ENCODE measurements at places on chromosomes 6 and 20. TPM values are rescaled to one million over a fixed set of nuclear protein-coding genes. Genes with fewer than 3 reads are reported as not detected.
A peak's percentile ranks its signal among the peaks of the same experiment; 100 is the strongest.

DNA sequence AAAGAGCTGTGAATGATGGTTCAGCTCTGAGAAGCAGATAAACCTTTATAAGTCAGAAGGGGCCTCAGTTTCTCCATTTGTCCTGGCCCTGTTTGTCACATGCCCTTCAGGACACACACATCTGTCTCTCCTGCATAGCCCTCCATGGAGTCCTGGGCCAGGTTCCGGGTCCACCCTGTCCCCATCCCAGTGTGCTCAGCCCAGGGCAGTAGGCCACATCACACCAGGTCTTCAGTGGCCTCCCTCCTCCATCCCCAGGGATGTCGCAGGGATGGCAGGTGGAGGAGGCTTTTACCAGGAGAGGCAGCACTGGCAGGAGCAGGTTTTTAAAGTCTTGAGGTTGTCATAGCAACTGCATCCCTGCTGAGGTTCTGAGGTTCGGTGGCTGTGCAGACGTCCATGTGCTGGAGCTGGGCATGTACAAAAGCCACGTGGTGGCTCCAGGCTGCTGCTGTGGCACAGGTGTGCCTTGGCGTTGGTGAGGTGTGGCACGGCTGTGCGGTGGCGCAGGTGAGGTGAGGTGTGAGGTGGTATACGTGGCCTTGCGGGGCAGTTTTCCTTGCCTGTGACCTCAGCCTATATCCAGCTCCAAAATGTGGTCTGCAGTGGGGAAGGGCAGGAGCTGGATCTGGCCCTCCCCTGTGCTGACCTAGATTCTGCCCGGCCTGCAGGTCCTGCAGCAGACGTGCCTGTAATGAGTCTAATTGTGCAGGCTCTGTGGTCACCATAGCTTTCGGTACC, 8.0 kb upstream of the NPBWR2 start:
- peak; percentile 42 for DNase-seq
- H3K36me3 ChIP-seq: no peaks in the 10 kb centered on the region
- H3K27ac ChIP-seq: no peak overlapping the region
- H3K4me3 ChIP-seq: no peak overlapping the region
- peaks cover 5% of the 10 kb centered on the region for H3K4me1 ChIP-seq

DNA sequence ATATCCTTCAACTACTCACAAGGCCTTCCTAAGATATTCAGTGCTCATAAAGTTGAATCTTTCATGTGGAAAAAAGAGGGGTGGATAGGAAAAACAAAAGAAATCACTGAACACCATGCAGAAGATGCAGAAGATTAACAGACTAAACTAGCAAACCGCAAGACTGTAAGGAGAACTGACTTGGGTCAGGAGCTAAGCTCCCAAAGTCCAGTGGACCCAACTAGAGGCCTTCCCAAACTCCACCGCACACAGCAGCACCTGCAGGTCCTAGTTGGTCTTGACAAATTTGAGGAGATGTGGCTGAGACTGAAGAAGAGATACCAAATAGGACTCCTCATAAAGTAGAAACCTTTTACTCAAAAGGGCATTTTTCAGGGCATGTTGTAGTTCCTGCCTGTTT, 3.3 kb downstream of the RIPK1 start:
- no peak for DNase-seq
- H3K27me3 ChIP-seq: no peaks in the 10 kb centered on the region
- H3K27ac ChIP-seq: peak overlapping the region; percentile 98
- H3K4me3 ChIP-seq: peak overlapping the region; percentile 42
- peaks cover 10% of the 10 kb centered on the region for H3K36me3 ChIP-seq
- H3K4me1 ChIP-seq: peaks cover 55% of the 10 kb centered on the region

- no peak overlapping the region for H3K4me3 ChIP-seq
- H3K27ac ChIP-seq: no peak overlapping the region
Measured at GRCh38 chr6:5389086-5389745, 127.9 kb downstream of the FARS2 start.

- DNase-seq: no peak
- H3K4me3 ChIP-seq: no peak overlapping the region
- no peaks in the 10 kb centered on the region for H3K4me1 ChIP-seq
- no peak overlapping the region for H3K27ac ChIP-seq
- H3K36me3 ChIP-seq: no peaks in the 10 kb centered on the region
Measured at GRCh38 chr6:135412761-135413160, 84.8 kb downstream of the AHI1 start.

DNA sequence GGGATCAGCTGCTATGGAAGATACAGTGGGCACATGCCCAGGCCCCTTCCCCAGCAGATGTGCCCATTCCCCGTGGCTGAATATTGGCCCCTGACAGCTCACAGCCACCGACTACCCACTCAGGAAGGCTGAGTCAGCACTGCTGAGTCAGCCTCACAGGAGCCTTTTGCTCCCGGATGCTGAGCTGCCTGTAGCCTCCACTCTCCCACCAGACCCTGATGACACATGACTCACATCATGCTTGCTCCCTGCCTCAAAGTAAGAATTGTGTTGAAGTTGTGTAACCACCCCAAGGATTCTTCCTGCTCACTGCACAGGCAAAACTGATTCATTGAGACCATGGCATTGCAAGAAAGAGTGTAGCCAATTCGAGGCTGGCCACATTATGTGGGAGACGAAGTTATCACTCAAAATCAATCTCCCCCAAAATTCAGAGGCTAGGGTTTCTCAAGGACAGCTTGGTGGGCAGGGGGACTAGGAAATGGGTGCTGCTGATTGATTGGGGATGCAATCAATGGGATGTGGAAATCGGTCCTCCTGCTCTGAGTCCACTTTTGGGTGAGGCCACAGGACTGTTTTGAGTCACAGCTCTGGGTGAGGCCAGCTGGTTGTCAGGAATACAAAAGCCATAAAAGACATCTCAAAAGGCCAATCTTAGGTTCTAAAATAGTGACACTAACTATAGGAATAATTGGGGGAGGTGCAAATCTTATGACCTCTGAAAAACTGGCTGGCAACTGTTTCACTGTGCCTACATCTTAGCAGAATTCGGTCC, 556.6 kb upstream of the CDH4 start:
- no peak overlapping the region for H3K4me3 ChIP-seq
- H3K27me3 ChIP-seq: peaks cover 23% of the 10 kb centered on the region
- no peaks in the 10 kb centered on the region for H3K36me3 ChIP-seq
- DNase-seq: no peak

GRCh38 chr6:128039543-128039942, 138.7 kb upstream of the THEMIS start:
- no peaks in the 10 kb centered on the region for H3K4me1 ChIP-seq
- H3K36me3 ChIP-seq: no peaks in the 10 kb centered on the region

DNA sequence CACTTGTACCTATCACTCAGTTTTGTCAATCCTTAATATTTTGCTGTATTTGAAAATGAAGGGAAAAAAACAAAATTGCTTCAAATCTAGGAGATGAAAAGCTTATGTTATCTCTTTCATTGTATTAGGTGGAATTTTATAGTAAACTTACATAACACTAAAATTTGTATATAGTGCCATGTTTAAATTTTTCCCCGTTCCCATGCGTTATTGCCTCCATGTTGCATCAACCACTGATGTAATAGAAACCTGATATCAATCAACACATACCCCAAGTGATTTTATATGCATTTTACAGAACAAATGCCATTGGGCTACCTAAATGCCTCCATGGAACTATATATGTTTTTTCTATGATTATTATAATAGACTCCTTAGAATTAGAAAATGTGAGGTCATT, 14.8 kb upstream of the TREM2 start:
- no peak overlapping the region for H3K27ac ChIP-seq
- no peak overlapping the region for H3K4me3 ChIP-seq
- no peaks in the 10 kb centered on the region for H3K36me3 ChIP-seq

DNA sequence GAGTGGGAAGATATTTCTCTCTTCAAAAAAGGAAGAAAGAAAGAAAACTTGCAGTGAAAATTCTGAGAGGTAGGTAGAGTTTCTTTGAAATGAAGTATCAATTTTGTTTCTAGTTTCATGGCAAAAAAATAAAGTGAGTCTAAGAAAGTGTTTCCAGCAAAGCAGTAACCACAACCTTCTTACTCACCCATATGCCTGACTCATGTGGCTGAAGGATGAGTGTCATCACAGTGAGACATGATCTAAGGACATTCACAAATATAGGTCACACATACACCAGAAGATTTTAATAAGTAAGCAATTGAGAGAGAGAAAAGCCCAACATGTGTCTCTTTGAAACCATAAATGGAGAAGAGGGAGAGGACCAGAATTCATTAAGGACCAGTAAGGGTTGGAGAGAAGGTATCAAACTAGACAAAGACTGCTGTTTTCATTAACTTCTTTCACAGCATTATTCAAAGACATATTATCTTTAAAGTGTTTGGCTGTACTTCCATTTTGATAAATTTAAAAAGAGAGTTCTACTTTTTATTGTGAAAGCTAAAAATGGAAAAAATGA, 169.5 kb downstream of the FRK start:
- no peak for DNase-seq
- no peak overlapping the region for H3K27ac ChIP-seq
- H3K4me3 ChIP-seq: no peak overlapping the region

DNA sequence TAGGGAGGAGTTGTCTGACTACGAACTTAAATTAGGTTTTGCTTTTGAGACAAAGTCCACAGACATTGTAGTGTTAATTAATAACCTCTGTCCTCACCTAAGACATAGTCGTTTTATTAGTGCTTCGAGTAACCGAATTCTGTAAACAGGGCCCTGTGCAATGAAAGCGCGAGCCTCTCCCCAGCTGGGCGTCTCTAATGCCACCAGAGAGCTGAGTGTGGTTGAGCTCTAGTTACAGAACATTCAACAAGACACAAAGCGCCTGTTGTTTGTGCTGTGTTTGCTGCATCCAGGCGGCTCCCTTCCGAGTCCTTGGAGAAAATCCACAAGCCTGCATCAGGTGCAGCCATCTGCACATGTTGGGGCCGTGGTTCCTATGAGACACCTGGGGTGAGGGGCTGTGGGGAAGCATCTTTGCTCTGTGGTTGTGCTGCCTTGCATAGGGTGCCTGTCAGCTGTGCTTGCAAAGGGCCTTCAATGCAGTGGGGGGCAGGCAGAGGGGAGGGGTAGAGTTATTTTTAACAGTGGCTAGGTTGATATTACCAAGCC, 63.9 kb downstream of the CD164 start:
- H3K27me3 ChIP-seq: no peaks in the 10 kb centered on the region
- H3K4me3 ChIP-seq: no peak overlapping the region
- peaks cover 7% of the 10 kb centered on the region for H3K4me1 ChIP-seq
- H3K36me3 ChIP-seq: no peaks in the 10 kb centered on the region
- DNase-seq: no peak

The GINS1 gene
- total RNA-seq: 36.7 TPM
